ENCODE measurements at places on chromosomes 1 and 21. TPM values are rescaled to one million over a fixed set of nuclear protein-coding genes. Genes with fewer than 3 reads are reported as not detected.

COL6A1 gene
- total RNA-seq, result 21.0 TPM

GRCh38 chr1:20447794-20448193 lies 38.2 kb downstream of the CAMK2N1 start:
- DNase-seq, result no peak

CAPN8 gene
- total RNA-seq, result not detected

DNA sequence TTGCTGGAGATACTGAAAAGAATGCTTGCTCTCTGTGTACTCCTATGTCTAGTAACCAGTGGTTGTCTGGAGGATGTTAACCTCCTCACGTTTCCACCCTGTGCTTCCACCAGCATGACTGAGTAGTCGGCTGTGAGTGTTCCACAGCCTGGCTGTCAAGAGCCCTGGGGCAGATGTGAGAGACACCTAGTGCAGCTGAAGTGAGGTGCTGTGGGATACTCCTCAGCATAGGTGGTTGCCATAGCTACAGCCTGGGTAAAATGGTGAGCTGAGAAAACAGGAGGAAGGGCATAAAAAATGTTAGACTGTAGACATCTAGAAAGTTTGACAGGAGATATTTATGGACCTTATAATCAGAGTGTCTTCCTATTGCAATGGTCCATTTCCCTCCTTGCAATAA lies 15.8 kb downstream of the IVL start:
- DNase-seq, result no peak

DNA sequence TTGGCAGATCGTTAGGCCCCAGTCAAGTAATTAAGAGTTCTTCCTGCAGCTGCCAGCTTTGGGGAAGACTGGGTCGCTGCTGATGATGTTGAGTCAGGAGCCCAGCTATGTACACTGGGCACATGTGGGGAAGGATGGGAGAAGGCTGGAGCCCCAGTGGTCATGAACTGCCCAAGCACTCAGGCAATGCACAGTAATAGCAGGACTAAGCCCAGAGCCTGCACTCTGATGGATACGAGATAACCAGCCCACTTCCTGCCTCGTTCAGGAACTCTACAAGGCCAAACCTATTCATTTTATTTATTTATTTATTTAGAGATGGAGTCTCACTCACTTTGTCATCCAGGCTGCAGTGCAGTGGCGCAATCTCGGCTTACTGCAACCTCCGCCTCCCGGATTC lies 81.1 kb upstream of the BTG3 start:
- DNase-seq, result no peak

IL12RB2 gene
- not detected for total RNA-seq

- no peak for DNase-seq
These were observed 825 bp downstream of the TMEM39B start for GRCh38 chr1:32073299-32074229.

- no peak for DNase-seq
These were observed 617.5 kb downstream of the KIF26B start for GRCh38 chr1:245772325-245772724.

PRR9 gene
- not detected for total RNA-seq

TAS1R1 gene
- not detected for total RNA-seq

- no peak for DNase-seq
These were observed 31.6 kb downstream of the VN1R5 start for GRCh38 chr1:247287460-247287859.

GRCh38 chr1:171718216-171718615 lies 23.6 kb downstream of the VAMP4 start:
- DNase-seq, result no peak

DNA sequence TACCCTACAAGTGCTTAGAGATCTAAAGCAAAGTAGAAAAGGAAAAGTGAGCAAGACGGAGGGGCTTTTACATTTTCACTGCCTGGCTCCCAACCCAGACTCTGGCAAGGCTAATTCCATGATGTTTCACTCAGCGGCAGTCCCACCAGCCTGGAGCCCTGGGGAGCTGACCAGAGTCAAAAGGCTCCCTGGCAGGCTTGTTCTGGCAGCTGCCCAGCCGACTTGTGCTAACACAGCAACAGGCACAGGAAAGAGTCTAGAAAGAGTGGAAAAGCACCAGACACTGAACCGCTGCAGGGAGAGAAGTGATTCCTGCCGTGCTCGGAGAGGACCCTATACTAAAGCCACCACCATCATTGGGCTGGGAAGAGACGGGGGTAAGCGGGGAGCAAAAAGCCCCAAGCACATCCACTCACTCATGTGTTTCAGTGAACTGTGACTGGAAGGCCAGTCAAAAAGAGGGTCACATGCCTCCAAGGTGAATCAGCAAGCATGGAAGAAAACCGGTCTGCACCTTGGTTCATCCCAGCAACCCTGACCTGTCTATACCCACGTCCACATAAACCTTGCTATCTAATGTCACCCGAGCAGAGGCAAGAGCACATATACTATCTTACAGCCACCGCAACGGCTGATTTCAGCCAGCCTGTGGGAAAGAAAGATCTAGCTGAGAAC lies 8.0 kb downstream of the SMIM12 start:
- no peak for DNase-seq

DNA sequence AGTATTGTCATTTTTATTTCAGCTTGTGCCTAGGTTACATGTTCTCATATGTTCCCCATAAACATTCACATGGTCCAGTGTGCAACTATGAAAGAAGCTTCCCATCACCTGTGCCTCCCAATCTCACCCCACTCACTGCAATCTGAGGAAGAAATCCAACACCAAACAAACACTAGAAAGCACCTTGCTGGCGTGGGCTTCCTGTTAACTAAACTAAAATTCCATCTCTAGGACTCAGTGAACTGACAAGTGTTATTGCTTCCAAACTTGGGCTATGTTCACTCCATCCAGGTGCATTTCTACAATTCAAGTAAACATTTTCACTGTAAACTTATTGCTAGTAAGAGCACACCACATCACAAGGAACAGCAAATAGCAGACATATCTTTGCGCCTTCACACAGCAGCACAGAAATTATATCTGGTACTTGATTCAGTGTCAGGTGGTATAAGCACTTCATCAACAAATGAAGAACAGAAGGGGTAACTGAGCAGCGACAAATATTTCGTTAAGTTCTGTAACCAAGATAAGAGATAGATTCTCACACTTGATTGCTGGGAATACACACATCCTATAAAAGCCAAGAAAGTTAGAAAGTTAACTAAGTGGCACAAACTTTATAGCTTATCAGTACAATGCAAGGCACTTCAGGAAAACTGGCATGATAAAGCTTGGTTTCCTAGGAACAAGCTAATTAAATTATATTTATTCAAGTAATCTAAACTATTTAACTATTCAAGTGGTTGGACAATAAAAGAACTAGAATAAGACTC lies 8.9 kb upstream of the KCNJ15 start:
- DNase-seq, result no peak

GRCh38 chr1:33010932-33011731 lies 25.6 kb downstream of the AK2 start:
- no peak for DNase-seq

DNA sequence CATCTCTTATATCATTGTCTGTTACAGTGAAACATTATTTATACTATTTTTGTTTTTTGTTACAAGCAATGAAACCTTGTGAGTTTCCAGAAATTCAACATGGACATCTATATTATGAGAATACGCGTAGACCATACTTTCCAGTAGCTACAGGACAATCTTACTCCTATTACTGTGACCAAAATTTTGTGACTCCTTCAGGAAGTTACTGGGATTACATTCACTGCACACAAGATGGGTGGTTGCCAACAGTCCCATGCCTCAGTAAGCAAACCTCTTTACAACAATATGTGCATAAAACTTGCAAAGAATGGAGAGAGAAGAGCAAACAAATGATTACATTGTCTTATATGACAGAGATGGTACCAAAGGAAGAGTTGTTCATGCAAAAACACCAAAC lies 22.4 kb downstream of the CFHR4 start:
- no peak for DNase-seq

DNA sequence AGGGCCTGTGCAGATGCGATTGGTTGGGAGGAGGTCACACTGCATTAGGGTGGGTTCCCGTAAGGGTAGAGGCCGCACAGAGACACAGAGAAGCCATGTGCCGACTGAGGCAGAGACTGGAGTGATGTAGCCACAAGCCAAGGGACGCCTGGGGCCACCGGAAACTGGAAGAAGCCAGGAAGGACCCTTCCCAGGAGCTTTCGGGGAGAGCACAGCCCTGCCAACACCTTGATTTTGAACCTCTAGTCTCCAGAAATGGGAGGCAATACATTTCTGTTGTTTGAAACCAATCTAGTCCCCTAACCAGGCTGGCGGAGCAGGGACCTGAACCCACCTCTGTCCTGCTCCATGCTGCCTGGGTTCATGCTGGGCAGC lies 10.8 kb downstream of the UBASH3A start:
- no peak for DNase-seq

GRCh38 chr21:25925936-25926335 lies 191.2 kb downstream of the GABPA start:
- DNase-seq, result no peak

- DNase-seq, result no peak
These were observed 420.4 kb upstream of the BEND5 start for GRCh38 chr1:49197081-49197480.

CRP gene
- not detected for total RNA-seq

DNA sequence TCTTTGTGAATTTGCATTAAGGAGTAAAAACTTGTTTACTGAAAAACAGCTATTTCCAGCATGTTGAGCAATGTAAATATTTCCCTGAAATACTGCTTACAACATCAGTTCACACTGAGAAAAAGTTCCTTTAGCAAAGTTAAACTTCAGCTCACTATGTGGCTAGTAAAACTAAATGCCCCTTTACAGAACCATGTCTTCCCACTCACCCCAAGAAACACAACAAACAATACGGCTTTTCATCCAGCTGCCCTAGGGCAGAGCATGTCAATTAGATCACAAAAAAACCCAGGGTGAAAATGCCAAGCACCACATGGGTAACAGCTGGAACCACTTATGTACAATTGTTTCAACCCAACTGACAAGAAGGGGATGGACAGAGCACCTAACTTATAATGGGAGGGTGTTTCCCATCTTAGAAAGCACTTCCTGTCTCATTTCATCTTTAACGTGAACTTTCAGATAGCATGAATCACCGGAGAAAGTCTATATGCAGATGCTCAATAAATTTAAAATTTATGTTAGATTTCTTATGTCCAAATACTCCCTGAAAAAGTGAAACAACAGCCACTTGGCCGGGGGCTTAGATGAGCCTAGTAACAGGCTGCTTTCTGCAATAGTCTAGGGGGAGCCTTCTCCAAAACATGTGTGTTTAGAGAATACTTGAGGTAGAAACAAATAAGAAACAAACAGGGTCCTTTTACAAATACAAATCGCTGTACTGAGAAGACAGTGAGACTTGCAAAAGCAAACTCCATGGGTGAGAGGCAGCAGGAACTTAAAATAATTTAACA lies 6.6 kb downstream of the NID1 start:
- DNase-seq, result no peak

KMO gene
- total RNA-seq, result 0.57 TPM

- no peak for DNase-seq
These were observed 35.9 kb upstream of the HMGN1 start for GRCh38 chr21:39384674-39385298.

DNA sequence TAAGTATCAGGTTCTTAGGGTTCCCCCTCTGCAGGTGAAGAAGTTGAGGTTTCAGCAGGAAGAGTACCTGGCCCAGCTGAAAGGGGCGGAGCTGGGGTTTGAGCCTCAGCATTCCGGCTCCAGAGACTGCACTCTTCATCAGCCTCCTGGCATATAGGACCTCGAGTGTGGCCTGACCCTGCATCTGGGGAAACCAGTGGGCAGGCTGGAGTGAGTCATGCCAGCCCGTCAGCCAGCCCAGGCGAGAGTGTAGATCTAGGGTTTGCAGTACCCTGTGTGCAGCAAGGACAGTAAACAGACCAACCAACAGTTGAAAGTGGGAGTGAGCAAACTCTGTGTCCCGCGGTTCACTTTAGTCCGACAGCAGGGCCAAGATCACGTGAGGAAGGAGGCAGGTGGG lies 14.1 kb downstream of the MFSD2A start:
- DNase-seq, result no peak

CATSPERE gene
- 2.7 TPM for total RNA-seq

DNA sequence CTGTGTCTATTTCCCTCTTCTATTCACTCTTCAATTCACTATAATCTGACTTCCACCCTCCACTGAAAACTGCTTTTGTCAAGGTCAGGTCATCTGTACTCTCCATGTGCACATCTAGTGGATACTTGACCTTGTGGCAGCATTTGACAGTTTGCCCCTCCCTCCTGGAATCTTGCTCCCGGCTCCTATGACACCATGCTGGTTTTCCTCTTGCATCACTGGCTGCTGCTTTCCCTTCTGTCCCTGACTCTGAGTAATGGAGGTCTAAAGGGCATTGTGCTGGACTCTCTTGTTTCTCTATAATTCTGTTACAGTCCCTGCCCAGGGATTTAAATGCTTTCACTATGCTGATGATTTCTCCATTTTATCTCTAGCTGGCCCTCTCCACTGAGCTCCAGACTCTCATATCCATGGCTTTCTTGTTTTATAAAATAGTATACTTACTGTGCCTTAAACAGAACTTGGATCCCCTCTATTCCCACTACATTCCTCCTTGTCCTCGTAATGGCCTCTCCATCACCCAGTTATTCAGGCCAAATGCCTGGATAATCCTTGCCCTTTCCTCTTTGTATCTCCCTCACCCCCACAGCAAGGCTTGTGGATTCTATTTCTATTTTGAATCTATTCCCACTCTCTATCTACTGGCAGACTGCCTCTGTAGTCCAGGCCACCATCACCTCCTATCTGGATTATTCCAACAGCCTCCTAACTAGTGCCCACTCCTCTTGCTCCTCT lies 36.8 kb upstream of the PODN start:
- DNase-seq, result no peak

- DNase-seq, result no peak
These were observed 402.9 kb downstream of the PTPRU start for GRCh38 chr1:29639156-29639736.

DNA sequence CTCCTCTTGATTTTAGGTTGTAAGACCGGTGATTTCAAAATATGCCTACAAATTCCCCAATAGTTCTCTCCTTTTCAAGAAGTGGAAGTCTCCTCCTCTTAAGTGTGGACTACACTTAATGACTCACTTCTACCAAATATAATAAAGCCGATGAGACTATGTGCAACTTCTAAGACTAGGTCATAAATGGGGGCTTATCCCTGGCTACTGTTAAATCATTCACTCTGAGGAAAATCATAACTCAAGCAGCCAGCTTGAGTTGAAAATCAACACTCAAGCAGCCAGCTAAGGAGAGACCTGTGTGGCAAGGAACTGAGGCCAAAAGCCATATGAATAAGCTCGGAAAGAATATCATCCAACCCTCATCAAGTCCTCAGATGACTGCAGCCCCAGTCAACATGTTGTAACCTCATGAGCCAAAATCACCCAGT lies 49.6 kb upstream of the PSMG1 start:
- no peak for DNase-seq

DNA sequence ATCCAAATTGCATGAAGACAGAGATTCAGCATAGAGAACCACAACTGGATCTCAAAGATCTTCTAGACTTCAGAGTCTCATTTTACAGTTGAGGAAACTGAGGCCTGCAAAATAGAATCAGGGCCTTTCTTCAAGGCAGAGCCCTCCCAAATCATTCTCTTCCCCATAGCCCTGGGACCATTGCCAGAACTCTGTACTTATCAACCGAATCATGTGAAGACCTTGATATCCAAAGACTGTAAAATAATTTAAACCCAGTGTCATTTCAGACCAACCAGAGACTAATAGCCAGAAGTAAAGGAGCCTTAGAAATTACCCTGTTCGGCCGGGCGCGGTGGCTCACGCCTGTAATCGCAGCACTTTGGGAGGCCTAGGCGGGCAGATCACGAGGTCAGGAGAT lies 90.1 kb downstream of the DTL start:
- no peak for DNase-seq
